ENCODE measurements at places on chromosomes 4 and X.

DNA sequence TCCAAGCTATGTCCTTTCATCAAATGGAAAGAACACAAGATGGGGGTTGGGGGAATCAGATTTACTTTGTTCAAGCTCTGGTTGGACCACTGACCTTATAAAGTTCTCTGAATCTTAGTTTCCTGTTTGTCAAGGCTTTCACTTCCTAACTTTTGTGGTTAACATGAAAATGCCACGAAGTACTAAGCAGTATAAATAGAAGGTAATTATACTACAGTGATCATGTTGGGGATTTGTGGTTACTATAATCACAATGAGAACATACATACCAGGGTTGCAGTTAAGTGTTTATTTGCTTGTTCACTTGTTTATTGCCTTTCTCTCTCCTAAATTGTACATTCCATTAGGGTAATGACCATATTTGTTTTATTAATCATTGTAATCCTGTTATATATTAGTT lies 53.2 kb downstream of the SPRY1 start:
- DNase-seq, result no peak

GRCh38 chrX:17860179-17860780 lies 818 bp downstream of the RAI2 start:
- DNase-seq, result no peak

GRCh38 chr4:169811476-169811875 lies 53.7 kb upstream of the HPF1 start:
- no peak for DNase-seq

GRCh38 chrX:23061116-23061515 lies 61.4 kb downstream of the DDX53 start:
- no peak for DNase-seq

DNA sequence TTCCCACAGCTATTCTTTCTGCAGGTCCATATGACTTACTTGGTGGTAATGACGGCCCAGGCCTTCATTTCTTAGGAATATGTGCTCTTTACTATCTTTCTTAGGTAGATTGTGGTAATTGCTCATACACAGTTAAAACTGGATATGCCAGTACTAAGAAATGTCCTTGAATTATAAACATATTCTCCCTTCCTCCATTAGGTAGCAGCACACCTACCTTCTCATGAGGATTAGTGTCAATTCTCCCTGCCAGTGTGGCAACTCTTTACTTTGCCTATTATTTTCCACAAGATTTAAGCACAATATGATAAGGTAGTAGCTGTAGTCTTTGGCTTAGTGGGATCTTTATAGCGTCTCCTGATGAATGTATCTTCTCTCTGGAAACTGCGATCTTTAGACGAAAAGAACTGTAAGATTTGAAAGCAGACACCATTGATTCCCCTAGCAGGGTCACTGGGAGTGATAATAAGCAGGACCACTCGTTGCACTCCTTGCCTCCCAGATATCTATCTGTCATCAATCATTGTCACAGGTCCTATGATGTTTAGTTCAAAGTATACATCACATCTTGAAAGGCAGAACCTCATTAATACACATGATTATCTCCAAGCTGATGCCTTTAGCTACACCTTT lies 1240.7 kb downstream of the C4orf33 start:
- no peak for DNase-seq

GRCh38 chr4:6794189-6794588 lies 11.7 kb downstream of the KIAA0232 start:
- no peak for DNase-seq

GRCh38 chrX:39969099-39969818 lies 128.5 kb downstream of the BCOR start:
- no peak for DNase-seq

DNA sequence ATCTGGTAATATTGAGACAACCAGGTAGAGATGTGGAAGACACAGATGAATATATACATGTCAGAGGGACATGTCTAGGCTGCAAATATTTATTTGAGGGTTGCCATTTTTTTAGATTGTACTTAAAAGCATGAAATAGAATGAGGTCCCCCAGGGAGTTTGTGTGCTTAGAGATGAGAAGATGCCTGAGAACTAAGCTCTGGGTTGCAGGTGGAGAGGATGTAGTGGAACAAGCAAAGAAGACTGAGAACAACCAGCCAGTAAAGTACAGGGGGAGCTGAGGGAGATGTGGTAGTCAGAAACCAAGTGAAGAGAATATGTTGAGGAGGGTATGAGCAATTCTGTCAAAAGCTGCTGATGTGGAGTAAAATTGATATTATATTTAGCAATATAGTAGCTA lies 95.6 kb upstream of the UNC5C start:
- no peak for DNase-seq

DNA sequence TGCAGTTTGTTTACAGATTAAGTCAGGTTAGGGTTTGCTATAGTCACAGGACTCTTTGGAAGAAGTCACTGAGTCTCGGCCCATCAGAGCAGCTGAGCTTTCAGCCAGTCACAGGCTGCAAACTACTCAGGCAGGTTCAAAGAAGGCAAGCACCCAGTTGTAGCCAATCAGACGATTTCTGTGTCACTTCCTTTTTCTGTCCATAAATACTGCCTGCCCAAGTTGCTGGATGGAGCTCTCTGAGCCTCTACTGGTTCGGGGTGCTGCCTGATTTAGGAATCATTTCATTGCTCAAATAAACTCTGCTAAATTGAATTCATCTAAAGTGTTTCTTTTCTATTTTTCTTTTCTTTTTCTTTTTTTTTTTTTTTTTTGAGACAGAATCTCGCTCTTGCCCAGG lies 7.3 kb upstream of the SH3BP2 start:
- DNase-seq, result no peak

GRCh38 chr4:385934-386707 lies 48.5 kb downstream of the ZNF141 start:
- DNase-seq, result no peak

DNA sequence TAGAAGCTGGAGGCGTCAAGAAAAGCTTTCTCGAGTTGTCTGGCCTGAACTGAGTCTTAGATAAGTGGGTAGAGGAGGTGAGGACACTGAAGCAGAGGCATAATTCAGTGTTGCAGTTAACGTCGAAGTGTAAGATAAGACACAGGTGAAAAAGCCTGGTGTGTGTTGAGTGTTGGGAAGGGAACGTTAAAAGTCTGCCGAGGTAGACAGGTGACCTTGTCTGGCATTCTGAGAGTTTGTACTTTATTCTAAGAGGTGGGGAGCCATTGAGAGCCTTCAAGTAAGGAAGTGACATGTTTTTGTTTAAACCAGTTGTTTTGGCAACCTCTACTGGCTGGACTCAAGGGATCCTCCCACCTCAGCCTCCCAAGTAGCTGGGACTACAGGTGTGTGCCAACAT lies 219.1 kb downstream of the SHROOM3 start:
- DNase-seq, result no peak

- no peak for DNase-seq
These were observed 16.0 kb downstream of the ZNF275 start for GRCh38 chrX:153349952-153350351.

GRCh38 chr4:8045909-8046308 lies 106.2 kb upstream of the AFAP1 start:
- no peak for DNase-seq

DNA sequence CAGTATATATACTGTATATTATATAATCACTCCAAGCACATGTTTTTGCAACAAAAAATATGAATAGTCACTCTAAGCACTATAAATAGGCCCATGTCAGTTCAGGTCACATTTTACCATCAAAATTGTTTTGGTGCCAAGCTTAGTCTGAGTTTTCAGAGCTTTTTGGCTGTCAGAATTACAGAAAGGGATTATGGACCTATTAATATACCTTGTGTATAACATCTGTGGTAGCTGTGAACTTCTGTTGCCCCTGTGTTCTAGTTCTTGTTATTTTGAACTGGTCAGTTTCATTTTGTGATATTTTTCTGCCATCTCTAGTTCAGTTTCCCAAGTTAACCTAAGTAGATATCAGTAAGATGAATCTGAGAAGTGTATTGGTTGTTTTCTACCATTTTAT lies 22.9 kb downstream of the EXOC1 start:
- no peak for DNase-seq

DNA sequence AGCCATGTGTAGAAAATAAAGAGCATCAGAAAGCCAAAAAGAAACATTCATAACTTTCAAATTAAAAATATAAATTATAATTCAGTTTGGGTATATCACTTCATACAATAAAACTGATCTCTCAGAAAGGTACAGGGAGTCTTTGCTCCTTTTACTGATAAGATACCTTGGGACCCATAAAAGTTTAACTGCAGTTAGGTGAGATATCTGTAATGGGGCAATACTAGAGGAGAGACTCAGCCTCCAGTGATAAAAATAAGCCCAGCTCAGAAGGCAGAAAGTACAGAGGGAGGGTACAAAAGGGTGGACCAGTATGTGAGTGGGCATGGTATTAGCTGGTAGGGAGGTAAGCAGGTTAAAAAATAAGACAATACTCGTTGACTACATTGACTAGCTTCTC lies 180.9 kb upstream of the AGTR2 start:
- no peak for DNase-seq

- no peak for DNase-seq
These were observed 37.8 kb downstream of the DGKK start for GRCh38 chrX:50432829-50433289.

DNA sequence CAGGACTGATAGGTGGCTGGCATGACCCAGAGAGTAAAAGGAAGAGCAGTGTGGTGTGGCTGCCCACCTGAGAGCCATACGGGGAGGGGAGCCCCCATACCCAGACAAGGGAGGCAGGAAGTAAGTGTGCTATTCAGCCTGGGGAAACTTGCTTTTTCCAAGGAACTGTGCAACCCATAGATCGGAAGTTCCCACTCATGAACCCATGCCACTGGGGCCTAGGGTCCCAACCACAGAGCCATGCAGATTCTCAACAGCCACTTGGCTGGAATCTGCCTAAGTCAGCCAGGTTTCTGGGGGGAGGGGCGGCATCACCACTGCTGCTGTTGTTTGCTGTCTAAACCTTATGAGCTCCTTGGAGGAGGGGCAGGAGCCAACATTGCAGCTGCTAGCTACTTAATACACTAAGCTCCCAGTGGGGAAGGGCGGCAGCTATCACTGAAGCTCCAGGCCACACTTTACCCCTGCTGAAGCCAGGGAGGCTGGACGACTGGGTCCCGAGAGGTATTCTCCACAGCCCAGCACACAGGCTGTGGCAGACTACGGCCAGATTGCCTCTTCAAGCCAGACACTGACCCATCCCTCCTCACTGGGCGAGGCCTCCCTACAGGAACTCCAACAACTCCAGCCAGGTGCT lies 410.4 kb downstream of the INPP4B start:
- DNase-seq, result no peak

DNA sequence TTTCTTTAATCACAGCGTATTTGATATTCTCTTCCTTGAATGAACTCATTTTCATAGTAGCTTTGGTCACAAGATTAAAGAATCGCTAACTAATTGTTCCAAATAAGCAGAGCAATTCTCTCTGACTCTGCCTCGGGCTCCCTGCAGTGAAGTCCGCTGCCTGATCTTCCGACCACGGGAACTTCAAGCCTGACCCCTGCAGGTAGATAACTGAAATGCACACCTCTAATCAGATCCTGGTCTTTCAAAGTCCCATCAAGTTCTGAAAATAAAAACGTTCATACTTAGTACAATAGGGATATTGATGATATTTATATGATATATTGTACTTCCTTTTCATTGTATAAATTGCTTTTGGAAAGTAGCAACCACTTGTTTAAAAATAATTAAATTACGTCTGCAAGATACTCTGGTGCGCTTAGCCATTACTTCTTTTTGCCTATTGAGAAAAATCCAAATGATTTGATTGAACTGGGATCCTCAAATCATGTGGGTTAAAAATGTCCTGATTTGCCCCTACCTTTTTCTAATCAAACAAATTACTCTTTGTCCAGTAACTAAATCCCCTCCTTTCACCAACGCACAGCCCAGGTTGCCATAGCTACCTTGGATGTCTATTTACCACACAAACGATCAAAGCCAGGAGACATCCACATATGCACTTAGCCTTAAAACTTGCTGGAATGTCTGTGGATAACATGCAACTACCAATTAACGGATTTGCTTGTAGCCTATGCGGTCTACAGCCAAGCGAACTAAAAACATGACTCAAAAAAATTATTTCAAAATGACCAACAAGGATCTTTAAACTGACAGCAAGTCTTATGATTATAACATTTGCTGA lies 4.2 kb downstream of the MID1 start:
- no peak for DNase-seq

DNA sequence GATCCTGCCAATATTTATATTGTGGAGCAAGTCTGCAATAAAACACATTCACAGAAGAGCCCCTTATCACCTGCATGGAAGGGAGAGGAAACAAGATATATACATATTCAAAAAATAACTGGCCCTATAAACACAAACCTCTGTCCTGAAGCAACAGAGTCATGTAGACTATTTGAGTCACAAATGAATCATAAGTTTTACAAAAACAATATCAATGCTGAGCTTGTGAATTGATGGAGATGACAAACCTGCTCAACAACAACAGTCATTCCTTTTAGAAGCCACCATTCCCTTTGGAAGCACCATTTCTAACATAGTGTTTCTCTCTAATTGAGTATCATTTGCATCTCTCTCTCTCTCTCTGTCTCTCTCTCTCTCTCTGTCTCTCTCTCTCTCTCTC lies 313.9 kb downstream of the MID1IP1 start:
- DNase-seq, result no peak

DNA sequence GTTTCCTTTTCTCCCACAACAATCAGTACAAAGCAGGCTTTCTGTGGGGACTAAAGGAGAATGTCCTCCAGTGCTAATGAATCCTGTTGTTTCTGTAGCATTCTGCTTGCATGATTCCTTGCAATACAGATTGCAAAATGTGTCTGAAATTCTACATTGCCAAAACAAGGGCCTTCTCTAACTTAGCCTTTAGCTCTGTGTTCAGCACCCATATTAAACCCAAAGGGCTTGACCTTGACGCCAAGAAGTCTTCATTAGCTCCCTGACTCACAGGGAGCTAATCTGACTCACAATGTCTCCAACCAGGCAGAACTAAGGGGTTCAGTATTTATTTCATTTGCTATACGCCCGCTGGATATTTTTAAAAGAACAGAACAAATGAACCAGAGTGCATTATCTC lies 241.4 kb upstream of the CLNK start:
- no peak for DNase-seq

GRCh38 chrX:45952030-45952429 lies 593.2 kb downstream of the ZNF674 start:
- DNase-seq, result no peak

DNA sequence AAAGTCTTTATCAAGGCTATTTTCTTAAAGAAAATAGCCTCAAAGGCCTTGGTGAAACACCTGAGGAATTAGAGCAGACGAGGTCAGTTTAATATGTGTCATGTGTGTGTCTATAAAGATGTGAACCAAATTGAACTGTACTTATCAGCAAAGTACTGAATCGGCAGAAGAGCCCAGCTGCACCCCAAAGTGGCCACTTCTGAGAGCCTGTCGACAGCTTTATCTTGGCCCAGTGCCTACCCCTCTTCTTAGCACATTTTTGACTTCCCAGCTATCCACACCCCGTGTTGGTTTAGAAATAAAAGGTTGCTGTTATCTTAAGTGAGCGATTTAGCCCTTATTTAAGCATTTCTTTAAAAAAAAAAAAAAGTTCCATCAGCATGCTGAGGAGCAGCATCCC lies 329.7 kb downstream of the FBXW7 start:
- DNase-seq, result no peak

GRCh38 chr4:167230744-167231143 lies 3.5 kb downstream of the SPOCK3 start:
- DNase-seq, result no peak

GRCh38 chrX:21723814-21724213 lies 34.1 kb downstream of the SMPX start:
- no peak for DNase-seq

- no peak for DNase-seq
These were observed 293.2 kb upstream of the EMCN start for GRCh38 chr4:100811046-100811445.
